Stimulated activated naive CD4-positive, alpha-beta T cell treated with Interleukin-2 at 50 U/mL for 16 hours (primary cell): ENCODE measurements at places on chromosomes 5 and 9.

GRCh38 chr5:116661419-116661818 lies 86.8 kb upstream of the SEMA6A start:
- DNase-seq, result no peak

DNA sequence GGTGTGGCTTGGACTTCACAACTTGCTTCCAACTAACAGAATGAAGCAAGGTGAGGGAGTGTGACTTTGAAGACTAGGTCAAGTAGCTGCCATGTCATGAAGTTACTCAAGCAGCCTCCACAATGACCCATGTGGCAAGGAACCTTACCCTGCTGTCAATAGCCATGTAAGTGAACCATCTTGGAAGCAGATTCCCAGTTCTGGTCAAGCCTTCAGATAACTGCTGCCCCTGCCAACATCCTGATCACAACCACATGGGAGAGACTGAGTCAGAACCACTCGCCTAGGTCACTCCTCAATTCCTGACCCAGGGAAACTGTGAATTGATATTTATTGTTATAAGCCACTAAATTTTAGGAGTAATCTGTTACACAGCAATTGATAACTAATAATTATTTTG lies 10.9 kb downstream of the ZCCHC10 start:
- no peak for DNase-seq

- no peak for DNase-seq
Measured at GRCh38 chr5:137619191-137619870, 116.6 kb downstream of the KLHL3 start.

- DNase-seq, result no peak
Measured at GRCh38 chr9:76373173-76373783, 20.9 kb downstream of the RFK start.

DNA sequence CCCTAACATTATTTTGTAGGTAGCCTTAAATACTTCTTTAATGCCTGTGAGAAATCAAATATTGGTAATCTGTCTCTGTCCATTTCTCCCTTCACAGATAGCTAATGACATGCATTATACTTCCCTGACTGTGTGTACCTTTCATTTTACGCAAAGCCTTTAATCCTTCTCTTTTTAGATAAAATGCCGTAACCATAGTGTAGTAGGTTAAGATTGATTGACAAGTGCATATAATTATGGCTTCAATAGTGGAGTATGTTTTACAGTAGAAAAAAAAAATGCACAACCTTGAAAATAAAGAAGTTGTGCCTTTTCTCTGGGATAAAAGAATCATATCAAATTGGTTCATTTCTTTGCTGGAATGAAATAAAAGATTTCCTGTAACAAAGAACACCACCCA lies 559.6 kb upstream of the GRAMD2B start:
- DNase-seq, result no peak

GRCh38 chr5:78655746-78656290 lies 7.2 kb upstream of the LHFPL2 start:
- DNase-seq, result no peak

DNA sequence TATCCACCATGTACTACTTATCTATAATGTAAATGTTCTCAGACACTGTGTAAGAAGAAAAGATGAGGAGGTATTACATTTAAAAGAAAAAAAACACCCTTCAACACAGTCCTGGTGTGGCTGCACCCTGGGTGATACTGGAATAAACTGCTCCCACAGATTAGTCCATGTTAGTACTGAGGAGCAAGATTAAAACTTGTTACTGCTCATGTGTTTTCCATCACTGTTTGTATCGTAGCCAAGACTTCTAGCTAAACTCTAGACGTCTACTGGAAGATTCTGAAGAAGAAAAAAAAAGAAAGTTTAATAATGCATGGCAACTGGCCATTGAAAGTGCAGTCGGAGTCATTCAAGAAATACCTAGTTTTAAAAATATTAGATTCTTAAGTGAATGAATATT lies at the start of gene ASPN:
ASPN (minus strand) TSS at position 178 of the 400 bp plus-strand sequence.
- no peak for DNase-seq

DNA sequence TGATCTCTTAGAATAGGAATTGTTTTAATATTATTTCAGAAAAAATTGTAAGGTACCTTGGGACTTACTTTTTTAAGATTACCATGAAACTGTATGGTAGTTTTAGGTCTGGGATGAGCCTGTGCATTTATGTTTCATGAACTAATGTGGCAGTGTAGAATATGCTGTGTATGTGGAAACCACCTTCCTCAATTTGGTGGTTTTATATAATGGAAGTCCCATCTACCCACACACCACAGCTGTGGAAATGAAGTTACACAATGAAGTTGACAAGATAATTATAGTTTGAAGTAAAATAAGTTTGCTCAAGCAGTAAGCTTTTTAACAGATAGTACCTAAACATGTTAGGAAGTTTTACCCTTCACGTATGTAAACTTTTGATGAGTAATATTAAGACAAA lies 24.4 kb downstream of the WDR36 start:
- DNase-seq, result no peak

GRCh38 chr5:148558892-148559291 lies 95.4 kb downstream of the HTR4 start:
- no peak for DNase-seq

DNA sequence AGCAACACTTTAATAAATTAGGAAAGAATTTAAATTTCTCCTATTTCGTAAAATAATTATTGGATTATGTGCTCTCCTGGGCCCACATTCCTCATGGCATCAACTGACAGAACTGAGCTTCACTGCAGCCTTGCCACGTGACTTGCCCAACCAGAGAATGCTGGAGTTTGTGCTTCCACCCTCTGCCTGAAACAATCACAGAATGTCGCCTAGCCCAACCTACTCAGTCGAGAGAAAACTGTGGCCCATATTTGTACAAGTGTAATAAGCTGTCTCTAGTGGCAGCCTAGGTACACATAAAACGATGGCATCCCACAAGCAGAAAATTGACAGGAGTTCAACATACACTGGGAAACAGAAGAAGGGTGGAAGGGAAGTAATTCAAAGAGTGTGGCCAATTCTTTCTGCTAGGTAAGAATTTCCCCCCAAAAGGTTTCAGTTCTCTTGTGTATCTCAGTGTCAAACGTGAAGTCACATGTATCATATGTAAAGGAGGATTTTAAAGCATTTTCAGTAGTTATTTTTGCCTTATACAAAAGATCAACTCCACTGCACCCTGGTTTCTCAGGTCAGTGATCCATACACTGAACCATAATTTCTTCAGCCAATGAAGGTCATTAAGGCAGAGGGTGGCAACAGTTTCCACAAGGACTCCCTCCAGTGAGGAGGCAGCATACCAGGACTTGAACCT lies 41.7 kb downstream of the ZNF608 start:
- no peak for DNase-seq

- DNase-seq, result no peak
Measured at GRCh38 chr5:174832025-174832424, 107.6 kb downstream of the MSX2 start.

GRCh38 chr9:76194896-76195295 lies 199.3 kb downstream of the RFK start:
- no peak for DNase-seq

DNA sequence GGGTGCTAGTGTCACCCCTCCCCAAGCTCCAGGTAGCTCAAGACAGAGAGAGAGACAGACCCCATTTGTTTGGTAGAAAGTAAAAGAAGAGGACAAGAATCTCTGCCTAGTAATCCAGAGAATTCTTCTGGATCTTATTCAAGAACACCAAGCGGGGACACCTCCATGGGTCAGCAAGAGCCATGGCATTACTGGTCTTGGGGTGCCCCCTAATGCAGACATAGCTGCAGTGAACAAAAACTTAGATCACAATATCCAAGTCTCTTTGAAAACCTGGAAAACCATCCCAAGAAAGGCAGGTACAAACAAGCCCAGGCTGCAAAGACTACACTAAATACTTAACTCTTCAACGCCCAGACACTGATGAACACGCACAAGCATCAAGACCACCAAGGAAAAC lies 29.9 kb upstream of the PDE4D start:
- no peak for DNase-seq

- peak; percentile 73 for DNase-seq
Measured at GRCh38 chr5:139458580-139459407, 3.7 kb downstream of the ECSCR start.

GRCh38 chr5:160369990-160370712 lies at the start of gene C1QTNF2:
Gene C1QTNF2 (minus strand): TSS chr5:160370626. CDS start chr5:160355011, 15,615 bp downstream.
- no peak for DNase-seq

- DNase-seq, result no peak
Measured at GRCh38 chr9:33443464-33444154, 3.8 kb downstream of the AQP3 start.

DNA sequence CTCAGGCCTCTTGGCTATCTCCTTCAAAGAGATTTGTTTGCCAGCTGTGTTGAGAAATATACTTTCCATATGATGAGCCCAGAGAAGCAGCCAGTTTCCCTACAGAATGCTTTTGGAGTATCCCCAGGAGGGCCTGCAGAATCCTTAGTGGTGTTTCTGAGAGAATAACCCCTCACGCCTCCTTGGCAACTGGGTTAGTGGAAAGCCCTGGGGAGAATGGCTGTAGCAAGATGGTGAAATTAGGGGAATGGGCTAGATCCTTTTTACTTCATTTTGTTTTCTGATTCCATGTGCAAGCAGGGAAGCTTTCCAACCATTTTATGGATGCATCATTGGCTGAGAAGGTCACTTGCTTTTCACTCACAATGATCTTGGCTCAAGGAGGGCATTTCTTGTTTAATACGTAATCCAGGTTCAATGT lies 364.6 kb downstream of the DMRT2 start:
- DNase-seq, result no peak

- DNase-seq, result no peak
Measured at GRCh38 chr5:140327589-140327988, 18.8 kb downstream of the HBEGF start.

DNA sequence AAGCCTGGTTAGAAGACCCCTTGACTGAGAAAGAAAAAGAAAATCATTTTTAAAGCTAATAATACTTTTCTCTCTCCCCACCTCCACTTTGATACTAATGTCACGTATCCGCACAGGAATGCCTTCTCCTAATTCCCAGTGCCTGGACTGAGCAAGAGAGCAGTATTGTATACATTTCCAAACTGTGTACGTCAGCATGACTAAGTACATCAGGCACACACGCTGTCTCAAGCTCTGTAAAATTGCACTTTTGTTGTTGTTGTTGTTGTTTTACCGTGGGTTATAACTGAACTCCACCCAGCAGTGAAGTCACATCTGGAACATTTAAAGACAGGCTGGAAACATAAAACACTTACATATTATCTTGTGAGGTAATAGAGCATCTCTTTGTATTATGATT lies 407.6 kb downstream of the DNAH5 start:
- no peak for DNase-seq

DNA sequence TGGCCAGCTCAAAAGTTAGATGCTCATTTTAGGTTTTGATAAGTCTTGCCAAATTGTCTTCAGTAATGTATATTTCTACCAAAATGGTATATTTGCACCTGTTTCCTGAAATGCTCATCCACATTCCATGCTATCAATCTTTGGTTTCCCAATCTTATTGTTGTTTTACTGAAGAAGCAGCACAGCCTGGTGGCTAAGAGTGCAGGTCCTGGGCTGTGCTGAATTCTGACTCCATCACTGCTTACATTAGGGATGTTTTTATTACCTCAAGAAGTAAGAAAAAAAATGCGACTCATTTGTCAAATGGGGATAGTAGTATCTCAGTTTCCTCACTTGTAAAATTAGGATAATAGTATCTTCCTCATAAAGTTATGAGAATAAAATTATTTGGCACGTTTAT lies 13.6 kb upstream of the S100Z start:
- DNase-seq, result no peak
